AG09309 (cell line): ENCODE measurements at places on chromosomes 5 and 9.

DNA sequence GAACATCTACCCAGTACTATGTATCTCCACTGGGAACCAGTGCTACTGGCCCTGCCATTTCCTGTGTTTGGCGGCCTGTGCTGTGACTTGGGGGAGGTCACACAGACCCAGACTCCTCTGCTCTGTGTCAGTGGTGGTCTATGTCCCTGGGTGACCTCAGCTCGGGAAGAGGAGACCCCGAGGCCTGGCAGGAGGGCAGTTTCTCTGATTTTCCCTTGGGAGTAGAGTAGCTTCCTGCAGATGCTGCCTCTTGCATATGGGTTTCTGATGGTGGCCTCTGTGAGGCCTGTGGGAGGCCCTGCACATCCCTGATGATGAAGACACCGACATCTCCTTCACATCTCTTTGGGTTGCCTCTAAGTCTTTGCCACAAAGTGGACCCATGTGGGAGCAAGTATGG lies 13.0 kb upstream of the SMIM32 start:
- DNase-seq = no peak

GRCh38 chr5:80101993-80102392 lies 66.8 kb downstream of the THBS4 start:
- DNase-seq = no peak

DNA sequence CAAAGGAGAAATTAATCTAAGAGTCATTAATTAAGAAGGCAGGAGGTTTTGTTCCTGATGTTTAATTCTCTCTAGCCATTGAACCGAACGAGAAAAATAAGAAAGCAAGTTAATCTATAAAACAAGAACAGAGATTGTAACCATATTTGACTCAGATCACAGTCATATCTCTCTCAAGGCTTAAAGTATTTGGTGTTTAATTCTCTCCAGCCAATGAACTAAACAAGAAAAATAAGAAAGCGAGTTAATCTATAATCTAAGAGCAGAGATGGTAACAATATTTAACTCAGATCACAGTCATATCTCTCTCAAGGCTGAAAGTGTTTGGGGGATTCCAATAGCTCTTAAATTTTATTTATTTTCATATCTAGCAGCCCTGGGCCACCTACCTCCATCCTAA lies 74.4 kb upstream of the SHISAL2B start:
- DNase-seq = no peak

GRCh38 chr5:76199336-76200318 lies 116.4 kb downstream of the SV2C start:
- DNase-seq = no peak

DNA sequence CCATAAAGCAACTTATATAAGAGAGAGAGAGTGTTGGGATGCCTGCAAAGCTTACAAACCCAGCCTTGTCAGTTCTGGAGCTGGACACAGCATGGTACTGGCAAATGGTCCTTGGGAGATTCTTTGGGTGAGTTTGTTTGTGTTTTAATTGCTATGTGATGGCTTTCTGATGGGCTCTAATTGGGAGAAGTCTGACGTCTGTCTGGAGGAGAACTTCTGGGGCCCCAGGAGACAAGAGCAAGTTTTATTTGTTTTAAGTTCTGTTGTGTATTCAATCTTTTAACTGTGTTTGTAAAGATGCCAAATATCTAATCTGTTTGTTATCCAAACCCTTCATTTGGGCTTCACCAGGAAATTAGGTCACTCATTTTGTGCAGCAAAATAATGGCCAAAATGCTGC lies 50.3 kb upstream of the AFAP1L1 start:
- peak; percentile 17 for DNase-seq

DNA sequence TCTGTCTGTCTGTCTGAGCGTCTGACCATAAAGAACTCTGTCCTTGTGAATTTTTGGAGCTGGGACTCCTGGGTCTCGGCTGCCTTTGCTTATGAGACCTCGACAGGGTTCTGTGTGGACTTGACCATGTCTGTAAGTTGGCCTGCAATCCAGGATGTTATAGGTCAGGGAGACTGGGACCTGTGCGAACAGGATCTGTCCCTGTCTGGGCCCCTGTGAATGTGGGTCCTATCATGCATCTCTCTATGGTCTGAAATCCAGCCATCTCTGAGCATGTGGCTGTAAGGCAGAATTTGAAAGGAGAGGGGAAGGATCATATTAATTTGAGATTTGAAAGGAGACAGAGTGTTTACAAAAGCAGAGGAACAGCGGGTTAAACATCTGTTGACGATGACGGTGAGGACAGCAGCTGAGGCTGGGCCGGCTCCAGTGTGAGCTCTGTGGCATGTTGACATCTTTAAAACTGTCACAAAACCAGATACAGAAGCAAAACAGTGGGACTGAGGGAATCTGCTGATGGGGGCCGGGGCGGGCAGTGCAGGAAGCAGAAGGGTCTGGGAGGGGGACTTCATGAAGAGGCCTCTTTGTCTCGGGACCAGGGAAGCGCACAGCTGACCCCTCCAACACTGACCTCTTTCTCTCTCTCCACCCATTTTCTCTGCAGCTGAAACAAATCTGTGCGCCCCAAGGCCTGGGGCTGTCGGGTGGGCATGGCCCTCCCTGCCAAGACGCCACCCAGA lies 19.1 kb upstream of the MVB12B start:
- DNase-seq = no peak

GRCh38 chr9:129264388-129264787 lies 86.3 kb upstream of the IER5L start:
- no peak for DNase-seq

DNA sequence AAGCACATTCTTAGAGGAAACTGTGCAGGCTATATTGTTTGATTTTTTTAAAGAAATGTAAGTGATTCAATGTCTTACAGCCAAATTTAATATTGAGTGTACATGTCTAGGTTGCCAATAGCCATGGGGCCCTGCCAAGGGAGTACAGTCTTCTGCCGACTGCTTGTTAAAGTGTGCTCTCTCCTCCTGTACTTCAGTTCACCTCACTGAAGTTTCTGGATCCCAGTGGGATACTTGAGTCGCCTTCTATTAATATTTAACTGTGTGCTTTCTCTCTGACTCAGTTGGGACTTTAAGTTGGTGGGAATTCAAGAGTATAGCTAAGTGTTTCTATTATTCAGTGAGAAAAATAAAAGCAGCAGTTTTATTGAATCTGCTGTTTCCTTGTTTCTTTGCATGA lies 44.5 kb upstream of the C5orf47 start:
- DNase-seq = no peak

- DNase-seq = no peak
Measured at GRCh38 chr5:181229996-181230395, 6.9 kb downstream of the TRIM41 start.

- DNase-seq = no peak
Measured at GRCh38 chr5:6837519-6838110, 124.4 kb downstream of the TENT4A start.

GRCh38 chr5:151684690-151685361 lies 1.9 kb downstream of the SPARC start:
- peak; percentile 96 for DNase-seq

DNA sequence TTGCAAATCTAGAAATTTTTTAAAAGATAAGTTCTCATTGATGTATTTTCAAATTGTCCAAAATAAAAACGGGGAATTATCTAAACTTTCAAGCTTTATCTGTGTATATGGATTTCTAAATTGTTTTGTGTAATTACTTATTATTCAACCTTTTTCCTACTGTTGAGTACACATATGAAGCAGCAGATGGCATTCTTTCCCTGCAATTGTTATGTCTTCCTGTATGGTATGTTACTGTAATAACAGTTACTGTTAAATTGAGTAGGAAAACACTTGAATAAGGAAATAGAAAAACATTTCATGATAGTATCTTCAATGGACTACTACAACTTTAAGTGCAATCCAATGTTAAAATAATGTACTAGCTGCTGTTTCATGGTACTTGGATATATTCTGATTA lies 124.8 kb downstream of the RANBP17 start:
- DNase-seq = peak; percentile 3

- DNase-seq = no peak
Measured at GRCh38 chr9:118000581-118000980, 296.4 kb downstream of the TLR4 start.

DNA sequence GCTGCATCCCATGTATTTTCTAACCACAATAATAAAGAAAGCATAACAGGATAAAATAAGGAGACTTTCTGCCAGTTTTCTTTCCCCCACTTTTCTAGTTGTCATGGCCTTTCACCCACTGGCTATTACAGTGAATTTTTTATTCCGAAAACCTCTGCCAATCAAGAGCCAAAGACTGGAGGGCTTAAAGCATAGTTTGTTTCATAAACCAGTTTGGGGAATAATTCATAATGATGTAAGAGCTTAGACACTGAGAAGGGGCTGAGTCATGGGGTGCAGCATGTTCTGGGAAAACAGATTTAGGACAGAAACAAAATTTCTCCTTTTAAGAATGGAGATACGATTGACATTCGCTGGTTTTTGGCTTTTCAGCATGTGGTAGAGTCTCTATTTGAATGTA lies 4.4 kb upstream of the GLIPR2 start:
- no peak for DNase-seq

GRCh38 chr9:131739133-131739958 lies 530 bp downstream of the RAPGEF1 start:
- no peak for DNase-seq

GRCh38 chr5:173582216-173583111 lies 34.0 kb downstream of the BOD1 start:
- no peak for DNase-seq

GRCh38 chr5:102611312-102611711 lies 112.5 kb upstream of the SLCO6A1 start:
- no peak for DNase-seq

DNA sequence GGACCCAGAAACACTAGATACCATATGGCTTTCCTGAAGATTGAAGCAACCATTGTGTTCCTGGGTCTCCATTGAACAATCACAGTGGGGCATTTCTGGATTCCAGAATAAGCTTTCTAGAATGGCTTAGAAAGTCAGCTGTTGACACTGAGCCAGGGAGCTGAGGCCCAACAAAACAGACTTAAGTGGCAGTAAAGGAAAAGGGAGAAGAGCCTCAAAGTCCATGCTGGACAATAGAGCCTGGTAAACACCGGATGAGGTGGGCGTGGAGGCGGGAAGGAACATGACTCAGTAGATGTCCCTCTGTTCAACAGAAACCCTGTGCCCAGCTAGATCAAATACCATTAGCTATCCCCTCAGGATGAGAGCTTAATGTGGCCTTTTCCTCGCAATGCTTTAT lies 14.8 kb downstream of the SPARC start:
- DNase-seq = no peak

GRCh38 chr5:143557061-143557818 lies 153.8 kb upstream of the NR3C1 start:
- no peak for DNase-seq

GRCh38 chr5:58761407-58761806 lies 178.5 kb downstream of the RAB3C start:
- DNase-seq = no peak

DNA sequence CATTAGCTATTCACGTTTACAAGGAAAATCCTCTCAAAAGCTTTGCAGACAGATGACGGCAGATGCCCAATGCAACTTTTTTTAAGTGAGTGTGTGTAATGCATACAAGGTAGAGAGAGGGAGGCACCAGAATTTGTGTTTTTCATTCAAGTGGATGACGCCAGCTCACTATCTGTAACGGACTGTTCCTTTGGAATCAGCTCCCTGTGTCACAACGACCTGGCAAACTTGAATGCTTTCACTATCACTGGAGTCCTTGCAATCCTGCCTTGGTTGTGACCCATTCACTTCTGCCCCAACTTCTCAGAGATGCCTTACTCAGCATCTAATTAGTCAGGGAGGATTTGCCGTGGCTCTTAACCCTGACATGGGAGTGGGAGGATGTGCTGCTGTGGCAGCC lies 148.5 kb downstream of the BNC2 start:
- no peak for DNase-seq

DNA sequence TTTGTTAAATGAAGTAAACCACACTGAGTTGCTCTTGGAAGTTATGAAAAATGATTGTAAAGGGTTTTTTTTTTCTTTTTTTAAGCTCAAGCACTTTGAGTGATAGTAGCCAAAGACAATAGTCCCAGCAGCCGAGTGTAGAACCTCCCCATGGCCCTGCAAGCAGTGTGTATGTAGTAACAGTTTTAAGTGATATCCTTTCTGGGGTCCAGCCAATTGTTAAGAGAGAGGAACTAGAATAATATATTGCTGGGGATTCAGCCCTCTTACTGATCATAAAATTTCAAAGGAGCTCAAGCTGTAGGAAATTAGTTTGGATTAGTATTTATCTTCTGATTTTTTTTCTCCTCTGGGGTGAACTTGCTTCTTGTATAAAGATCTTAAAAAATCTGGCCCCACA lies 43.2 kb downstream of the NPR3 start:
- no peak for DNase-seq

- DNase-seq = no peak
Measured at GRCh38 chr9:134331186-134332025, 5.2 kb downstream of the RXRA start.

- no peak for DNase-seq
Measured at GRCh38 chr5:151925340-151925739, 689 bp upstream of the GLRA1 start.

GRCh38 chr9:13388157-13388556 lies 108.7 kb upstream of the MPDZ start:
- no peak for DNase-seq

DNA sequence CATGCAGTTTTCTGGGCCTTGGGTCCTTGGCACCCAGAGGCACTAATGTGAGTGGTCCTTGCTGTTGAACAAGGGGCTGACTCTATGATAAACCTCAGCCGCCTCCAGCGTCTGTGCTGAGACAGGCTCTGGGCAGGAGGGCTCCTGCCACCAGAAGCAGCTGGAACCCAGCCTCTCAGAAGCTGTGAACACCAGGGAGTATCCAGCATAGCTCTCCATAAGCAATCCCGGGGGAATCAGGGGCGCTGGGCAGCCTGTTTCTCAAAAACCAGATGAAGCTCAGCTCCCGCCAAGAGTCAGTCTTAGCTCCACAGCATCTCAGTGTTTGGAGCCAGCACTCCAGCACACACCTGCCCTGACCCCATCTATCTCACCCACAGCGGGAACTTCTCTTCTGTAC lies 170.2 kb downstream of the HSPA4 start:
- no peak for DNase-seq

DNA sequence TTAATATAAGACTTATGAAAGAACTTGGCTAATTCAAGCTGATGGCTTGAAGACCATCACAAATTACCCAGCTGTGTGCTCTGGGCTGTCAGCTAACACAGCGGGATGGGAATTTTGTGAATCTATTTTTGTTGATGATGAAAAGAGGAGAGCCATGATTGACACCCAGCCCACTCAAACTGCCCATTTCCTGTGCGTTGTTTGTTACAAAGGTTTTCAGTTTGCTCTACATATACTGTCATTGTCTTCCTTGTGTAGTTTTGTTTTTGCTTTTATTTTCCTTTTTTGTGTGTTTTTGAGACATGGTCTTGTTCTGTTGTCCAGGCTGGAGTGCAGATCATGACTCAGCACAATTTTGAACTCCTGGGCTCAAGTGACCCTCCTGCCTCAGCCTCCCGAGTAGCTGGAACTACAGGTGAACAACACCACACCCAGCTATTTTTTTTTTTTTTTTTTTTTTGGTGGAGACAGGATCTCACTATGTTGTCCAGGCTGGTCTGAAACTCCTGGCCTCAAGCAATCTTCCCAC lies 400.3 kb downstream of the ICE1 start:
- DNase-seq = no peak
